ENCODE measurements at places on chromosomes 12 and 14.

GRCh38 chr14:87045246-87045645 is 947.7 kb downstream of the GALC start:
- no peak for DNase-seq

GRCh38 chr12:115489253-115489652 is 788.2 kb downstream of the MED13L start:
- no peak for DNase-seq

- no peak for DNase-seq
Observed at GRCh38 chr12:59031313-59031712, 111.0 kb upstream of the LRIG3 start.

DNA sequence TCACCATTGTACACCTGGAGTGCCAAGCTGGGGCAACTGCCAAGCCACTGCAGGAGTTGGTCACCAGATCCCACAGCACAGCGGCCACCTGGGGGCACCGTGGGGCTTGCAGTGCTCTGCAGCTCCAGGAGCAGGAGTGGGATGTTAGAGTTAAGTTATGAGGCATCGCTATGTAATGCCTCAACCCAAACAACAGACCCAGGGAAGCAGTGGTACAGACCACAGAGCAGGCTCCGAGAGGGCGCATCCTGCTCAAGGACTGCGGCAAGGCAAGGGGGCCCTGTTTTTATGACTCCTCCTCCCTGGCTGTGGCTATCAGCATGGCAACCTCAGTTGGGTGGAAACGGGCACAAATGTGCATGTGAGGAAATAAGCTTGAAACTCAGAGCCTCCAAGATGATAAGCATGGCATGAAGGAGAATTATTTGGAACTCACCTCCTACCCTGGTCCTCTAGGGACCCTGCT is 63.1 kb downstream of the ARL6IP4 start:
- DNase-seq: peak; percentile 28

DNA sequence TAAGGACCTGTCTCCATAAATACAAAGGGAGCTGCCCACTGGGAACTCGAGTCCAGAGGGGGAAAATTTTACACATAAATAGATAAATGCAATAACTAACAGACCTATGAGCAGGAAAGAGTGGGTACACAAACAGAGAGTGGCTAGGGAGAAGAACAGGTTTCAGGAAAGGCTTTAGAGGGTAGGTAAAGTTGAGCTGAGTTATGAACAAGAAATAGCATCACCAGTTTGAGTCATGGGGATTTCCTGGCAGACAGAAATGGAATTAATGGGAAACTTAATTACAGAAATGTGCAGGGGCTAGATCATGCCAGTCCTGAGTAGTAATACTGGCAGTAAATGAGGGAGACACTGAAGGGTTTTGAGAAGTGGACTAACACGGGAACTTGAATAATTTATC is 58.0 kb upstream of the CCDC175 start:
- no peak for DNase-seq

DNA sequence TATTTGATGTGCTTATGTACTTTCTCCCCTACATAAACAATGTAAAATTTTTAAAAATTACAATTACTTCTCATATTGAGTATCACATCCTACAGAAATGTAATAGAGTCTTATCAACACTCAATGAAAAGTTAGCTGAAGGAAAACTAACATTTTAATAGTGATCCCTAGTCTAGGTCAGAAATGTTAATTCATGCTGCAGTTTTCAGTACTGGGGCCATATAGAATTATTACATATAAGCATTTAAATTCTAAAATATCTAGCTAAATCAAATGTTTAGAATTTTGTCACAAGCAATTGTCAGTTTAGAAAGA is 37.8 kb downstream of the SLC6A15 start:
- DNase-seq: no peak

Data from inflammatory macrophage treated with lipopolysaccharide for 1 hour (primary cell).